ENCODE measurements at places on chromosomes 1 and 21.

GRCh38 chr1:205306929-205307566, 14.5 kb downstream of the NUAK2 start:
- no peak for DNase-seq

DNA sequence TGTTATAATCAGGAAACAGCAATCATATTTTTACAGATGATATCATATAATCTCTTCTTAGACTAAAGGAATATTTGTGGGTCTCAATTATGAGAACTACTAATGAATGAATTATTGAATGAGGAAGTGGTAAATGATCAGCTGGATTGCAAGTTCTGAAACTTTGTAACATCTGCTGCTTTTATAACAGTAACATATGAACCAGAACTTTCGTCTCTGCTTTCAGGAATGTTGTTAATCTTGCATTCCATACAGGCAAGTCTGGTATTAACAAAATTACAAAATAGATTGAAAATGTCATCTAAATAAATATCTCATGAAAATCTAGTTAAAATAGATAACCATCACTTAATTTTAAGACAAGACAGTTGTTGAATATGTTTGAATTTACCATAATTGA, 110.5 kb upstream of the COL11A1 start:
- DNase-seq, result no peak

GRCh38 chr21:29025328-29025713, 853 bp downstream of the USP16 start:
- DNase-seq, result no peak

DNA sequence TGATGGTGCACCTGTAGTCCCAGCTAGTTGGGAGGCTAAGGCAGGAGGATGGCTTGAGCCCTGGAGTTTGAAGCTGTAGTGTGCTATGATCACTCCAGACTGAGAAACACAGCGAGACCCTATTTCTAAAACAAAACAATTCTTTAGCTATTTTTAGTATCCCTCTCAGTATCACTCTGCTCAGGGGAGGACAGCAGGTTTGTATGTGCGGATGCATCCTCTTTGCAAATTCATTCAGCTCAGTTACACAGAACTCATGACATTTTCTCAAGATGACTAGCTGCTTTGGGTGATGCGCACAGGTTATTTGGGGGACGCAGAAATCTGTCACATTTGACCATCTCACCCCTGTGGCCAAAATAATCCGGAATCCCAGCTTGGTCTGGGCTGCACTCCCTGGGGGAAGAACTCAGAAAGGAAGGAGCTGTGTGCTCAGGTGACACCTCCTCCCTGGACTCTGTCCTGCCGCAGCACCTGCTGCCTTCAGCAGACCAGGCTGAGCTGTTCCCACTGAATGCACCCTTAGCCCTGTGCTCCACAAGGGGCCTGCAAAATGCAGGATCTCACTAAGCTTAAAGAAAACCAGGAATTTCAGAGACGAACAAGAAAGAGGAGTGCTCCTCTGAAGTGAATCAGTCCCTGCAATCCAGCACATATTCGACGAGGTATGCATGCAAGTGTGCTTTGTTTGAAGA, 89.5 kb upstream of the PGBD5 start:
- DNase-seq, result no peak

- DNase-seq, result no peak
Measured at GRCh38 chr1:203091761-203092330, 6.0 kb upstream of the MYOG start.

DNA sequence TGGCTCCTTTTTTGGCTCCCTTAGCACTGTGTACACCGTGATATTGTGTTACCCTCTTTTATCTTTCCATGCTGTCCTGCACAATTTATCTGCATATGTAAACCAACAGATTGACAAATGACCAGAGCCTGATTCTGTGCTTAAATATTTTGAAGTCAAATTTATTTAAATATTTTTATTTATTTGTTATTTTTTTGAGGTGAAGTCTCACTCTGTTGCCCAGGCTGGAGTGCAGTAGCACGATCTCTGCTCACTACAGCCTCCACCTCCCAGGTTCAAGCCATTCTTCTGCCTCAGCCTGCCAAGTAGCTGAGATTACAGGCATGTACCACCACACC, 12.8 kb downstream of the PMF1 start:
- no peak for DNase-seq

DNA sequence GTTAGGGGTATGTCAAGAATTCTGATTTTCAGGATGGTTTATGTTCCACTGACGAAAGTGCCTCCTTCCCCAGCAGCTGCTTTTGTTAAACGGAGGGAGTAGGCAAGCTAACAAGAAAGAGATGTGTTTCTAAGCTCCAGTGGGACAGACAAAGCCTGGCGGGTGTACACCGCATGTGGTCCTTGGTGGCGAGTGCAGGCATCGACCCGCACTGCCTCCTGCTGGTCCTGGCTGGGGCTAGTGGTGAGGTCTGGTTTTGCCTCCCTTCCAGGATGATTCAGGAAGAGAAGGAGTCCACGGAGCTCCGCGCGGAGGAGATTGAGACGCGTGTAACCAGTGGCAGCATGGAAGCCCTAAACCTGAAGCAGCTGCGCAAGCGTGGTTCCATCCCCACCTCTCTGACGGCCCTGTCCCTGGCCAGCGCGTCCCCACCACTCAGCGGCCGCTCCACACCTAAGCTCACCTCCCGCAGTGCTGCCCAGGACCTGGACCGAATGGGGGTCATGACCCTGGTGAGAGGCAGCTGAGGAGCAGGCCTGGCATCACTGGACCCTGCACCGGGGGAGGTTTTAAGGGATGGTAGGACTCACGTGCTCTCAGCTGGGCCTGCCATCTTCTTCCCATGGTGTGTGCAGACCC, 29.0 kb downstream of the PPFIA4 start:
- DNase-seq, result no peak

GRCh38 chr1:245179706-245180105, 24.9 kb downstream of the KIF26B start:
- DNase-seq, result no peak

DNA sequence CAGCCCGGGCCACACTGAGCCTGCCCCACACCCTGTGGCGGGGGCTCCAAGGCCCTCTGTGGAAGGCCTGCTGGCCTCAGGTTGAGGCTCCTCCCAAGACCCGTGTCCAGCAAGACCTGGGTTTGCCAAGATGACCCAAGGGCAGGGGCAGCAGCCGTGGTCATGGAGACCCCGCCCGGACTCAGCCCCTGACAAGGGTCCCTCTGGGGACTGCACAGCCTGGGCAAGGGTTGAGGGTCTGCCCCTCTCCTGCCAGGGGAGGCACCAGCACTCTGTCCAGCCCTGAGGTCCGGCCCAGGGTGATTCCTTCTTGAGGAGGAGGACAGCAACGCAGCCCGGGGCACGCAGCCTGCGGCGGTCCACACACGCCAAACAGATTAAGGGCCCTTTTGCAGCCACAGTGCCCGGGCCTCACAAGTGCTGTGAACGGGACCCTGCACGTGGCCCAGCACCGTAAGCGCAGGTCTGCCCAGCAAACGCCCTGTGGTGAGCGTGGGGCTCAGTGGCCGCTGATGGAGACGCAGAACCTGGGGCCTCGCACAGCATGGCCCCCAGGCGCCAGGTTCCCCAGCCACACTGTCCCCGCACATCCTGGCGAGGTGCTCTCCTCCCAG, 3.4 kb downstream of the SPATC1L start:
- DNase-seq, result no peak

- no peak for DNase-seq
Measured at GRCh38 chr1:42698081-42698813, 16.0 kb downstream of the YBX1 start.

DNA sequence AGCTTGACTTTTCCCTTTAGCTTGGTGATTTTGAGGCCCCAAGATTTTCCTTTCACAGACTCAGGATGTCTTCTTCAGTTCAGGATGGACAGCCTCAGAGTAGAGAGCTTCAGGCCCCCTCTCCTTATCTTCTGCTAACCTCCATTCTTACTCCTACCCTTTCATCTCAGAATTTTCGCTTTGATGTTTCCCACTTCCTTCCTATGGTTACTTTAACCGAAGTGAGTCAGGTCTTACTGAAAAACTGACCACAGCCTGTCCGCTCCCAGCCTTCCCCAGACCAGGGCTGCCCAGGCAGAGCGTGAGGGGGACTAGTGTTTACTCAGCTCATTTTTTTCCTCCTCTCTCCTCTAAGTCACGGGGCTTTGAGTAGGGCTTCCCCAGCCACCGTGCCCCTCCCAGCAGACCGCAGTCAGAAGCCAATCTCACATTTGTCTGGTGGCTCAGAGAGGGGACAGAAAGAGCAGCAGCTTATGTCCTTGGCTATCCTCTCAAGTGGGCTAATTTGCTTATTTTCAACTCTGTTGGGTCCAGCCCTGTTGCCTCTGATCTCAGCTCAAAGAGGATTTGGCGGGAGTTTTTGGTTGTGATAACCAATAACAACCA, 4.2 kb upstream of the IL19 start:
- no peak for DNase-seq

DNA sequence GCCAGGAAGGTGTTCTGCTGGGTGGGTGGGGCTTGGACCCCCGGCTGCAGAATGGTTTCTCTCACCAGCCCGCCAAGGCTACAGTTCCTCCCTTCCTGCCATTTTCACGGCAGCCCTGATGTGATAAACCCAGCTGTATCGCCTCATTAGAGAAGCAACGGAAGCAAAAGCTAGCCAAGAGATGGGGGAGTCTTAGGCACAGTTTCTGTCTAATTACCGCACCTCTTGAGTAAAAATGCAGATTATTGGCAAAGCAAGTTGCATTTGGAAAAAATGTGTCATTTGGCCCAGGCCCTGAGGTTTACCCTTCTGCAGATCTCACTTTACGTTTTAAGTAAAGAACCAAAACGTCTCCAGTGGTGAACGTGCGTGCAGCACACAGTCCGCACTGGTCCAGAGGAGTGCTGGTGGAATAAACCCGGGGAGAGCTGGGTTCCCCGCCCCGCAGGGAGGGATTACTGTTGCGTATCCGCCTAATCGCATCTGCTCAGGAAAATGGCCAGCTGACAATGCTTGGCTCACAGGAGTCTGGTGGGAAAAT, 109.9 kb downstream of the GALNT2 start:
- DNase-seq, result no peak

DNA sequence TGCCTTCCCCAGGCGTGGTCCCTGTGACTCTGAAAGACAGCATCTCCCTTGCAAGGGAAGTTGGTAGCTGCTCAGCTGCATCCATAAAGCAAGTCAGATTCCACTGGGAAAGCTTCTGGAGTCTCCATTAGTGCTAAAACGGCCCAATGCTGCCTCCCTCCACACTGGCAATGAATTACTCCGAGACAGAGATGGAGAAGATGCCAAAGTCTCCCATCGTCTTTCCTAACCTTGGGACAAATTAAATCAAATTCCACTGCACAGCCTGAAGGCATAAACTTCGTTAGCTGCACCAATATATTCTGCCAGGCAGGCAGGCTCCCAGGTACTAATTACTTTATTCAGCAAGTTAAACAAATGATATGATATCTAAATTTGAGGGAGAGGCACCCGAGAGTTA, 106.3 kb upstream of the GJB5 start:
- DNase-seq, result no peak

DNA sequence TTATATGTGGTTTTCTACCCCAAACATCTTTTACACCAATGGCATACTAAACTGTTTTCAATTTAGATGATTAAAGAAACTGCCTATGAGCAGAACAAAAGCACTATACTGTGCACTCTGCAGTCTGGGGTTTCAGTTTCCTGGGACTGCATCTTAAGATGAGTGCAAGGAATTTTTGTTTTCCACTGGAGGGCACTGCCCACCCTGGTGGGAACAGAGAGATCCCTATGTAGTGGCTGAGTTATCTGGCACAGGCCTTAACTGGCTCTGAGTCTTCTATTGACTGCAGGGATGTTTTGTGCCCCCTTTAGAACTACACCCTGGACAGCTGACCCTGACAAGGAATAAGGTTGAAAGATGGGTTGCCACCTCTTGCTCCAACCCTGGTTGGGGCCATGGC, 12.0 kb downstream of the PROK1 start:
- no peak for DNase-seq

DNA sequence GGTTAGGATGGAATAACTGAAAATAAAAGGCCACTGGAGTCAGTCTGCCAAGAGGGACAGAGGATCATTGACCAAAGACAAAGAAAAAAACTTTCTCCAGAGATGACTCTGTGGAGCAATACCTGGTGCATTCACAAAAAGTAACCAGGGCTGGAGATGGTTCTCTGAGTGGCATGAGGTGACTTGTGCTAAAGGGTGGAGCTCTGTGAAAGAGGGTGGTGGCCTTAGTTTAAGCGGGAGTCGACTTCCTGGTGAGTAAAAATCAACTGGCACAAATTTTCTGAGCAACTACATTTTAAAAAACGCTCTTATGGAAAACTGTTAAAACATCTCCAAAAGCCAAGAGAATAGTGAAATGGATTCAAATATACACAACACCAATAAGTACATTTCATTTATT, 10.0 kb downstream of the NHLH2 start:
- DNase-seq, result no peak

DNA sequence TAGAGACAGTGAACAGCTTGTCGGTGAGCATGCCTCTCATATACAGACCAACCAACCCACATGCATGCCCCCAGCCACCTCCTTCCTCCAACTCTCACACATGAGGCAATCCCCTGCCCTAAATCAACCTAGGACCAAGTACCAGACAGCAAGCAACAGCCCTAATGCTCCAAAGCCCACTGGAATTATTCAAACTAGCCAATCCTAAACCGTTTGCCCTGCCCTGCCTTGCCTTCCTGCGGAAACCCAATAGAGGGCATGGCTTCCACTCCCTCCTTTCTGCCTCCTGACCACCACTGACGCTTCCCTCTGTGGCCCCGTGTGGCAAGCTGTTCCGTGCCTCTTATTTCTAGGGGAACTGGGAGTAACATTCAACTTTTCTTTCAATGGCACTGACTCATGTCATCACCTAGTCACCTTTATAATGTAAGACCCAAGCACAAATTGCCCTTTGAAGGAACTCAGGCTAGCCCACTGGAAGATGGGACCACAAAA, 129.3 kb upstream of the GJB5 start:
- DNase-seq, result no peak
